ENCODE measurements at places on chromosomes 6 and 20. TPM values are rescaled to one million over a fixed set of nuclear protein-coding genes. Genes with fewer than 3 reads are reported as not detected.

KCNK15 gene
- 7.4 TPM for total RNA-seq

SRMS gene
- not detected for total RNA-seq

MUCL3 gene
- not detected for total RNA-seq

DLL1 gene
- total RNA-seq = 2.4 TPM

SLC16A10 gene
- 0.18 TPM for total RNA-seq

C6orf118 gene
- total RNA-seq = not detected

WFDC12 gene
- not detected for total RNA-seq

FUT9 gene
- total RNA-seq = not detected

SNX21 gene
- total RNA-seq = 25.7 TPM

ZSCAN23 gene
- 1.6 TPM for total RNA-seq

AKAP7 gene
- total RNA-seq = 3.2 TPM

PTPRT gene
- total RNA-seq = not detected

NRN1 gene
- total RNA-seq = 0.18 TPM

MAS1 gene
- total RNA-seq = not detected

DPPA5 gene
- not detected for total RNA-seq

SLX4IP gene
- 5.4 TPM for total RNA-seq

LY6G5B gene
- 21.2 TPM for total RNA-seq

LST1 gene
- total RNA-seq = not detected

NNAT gene
- not detected for total RNA-seq

BHLHE23 gene
- total RNA-seq = not detected

KIAA0408 gene
- total RNA-seq = 0.90 TPM

TRAPPC3L gene
- total RNA-seq = not detected

TEAD3 gene
- 10.7 TPM for total RNA-seq

LPIN3 gene
- 21.0 TPM for total RNA-seq

Data from Panc1 (cell line).